ENCODE measurements at places on chromosomes 11 and 22.

GRCh38 chr11:65607614-65608426 lies 6.2 kb downstream of the MAP3K11 start:
- no peak for DNase-seq

- no peak for DNase-seq
These were observed 851.1 kb upstream of the RAG2 start for GRCh38 chr11:37449146-37449545.

GRCh38 chr11:2663506-2663905 lies 36.3 kb downstream of the KCNQ1OT1 start:
- DNase-seq, result no peak

GRCh38 chr11:97814325-97814959 lies 1206.3 kb upstream of the CNTN5 start:
- no peak for DNase-seq

- DNase-seq, result no peak
These were observed 63.0 kb upstream of the MYEOV start for GRCh38 chr11:69230856-69231425.

DNA sequence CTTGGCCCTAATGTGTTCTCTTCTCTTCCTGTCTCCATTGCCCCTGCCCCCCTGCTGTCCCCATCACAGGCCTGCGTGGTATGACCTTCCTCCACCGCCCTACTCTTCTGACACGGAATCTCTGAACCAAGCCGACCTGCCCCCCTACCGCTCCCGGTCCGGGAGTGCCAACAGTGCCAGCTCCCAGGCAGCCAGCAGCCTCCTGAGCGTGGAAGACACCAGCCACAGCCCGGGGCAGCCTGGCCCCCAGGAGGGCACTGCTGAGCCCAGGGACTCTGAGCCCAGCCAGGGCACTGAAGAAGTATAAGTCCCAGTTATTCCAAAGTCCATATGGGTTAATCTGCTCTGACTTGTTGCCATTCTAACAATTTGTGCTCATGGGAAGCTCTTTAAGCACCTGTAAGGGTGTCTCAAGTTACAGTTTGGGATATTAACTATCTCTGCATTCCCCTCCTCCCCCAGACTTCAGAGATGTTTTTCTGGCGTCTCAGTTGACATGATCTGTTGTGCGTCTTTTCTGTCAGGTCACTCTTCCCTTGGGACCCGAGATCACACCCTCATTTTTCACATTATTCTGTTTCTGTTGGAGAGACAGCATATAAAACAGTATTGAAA lies 60.0 kb downstream of the COMMD9 start:
- no peak for DNase-seq

DNA sequence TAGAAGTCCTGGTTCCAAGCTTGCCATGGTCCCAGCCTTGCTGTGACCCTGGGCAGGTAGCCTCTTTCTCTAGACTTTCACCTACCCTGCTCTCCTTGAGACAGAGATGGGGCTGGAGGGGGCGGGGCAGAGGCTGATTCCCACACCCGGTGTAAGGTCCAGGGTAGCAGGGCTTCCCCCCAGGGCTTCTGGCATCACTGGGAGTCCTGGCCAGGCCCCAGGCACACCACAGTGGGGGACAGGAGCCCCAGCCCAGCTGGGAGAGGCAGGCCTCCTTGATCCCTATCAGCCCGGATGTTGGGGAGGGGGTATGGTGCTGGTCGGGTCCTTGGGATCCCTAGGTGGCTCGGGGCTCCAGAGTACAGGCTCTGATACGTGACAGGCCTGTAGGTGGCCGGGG lies 1.7 kb upstream of the NUDT8 start:
- DNase-seq, result no peak

GRCh38 chr22:46512683-46513082 lies 24.7 kb downstream of the CELSR1 start:
- DNase-seq, result no peak

GRCh38 chr11:46327829-46328228 lies 19.4 kb upstream of the DGKZ start:
- DNase-seq, result no peak

GRCh38 chr11:12008790-12009616 lies 577 bp upstream of the DKK3 start:
- DNase-seq, result no peak

GRCh38 chr11:47327025-47327424 lies 25.5 kb downstream of the MYBPC3 start:
- DNase-seq, result no peak

- no peak for DNase-seq
These were observed 48.0 kb downstream of the IGLL5 start for GRCh38 chr22:22935546-22936157.

DNA sequence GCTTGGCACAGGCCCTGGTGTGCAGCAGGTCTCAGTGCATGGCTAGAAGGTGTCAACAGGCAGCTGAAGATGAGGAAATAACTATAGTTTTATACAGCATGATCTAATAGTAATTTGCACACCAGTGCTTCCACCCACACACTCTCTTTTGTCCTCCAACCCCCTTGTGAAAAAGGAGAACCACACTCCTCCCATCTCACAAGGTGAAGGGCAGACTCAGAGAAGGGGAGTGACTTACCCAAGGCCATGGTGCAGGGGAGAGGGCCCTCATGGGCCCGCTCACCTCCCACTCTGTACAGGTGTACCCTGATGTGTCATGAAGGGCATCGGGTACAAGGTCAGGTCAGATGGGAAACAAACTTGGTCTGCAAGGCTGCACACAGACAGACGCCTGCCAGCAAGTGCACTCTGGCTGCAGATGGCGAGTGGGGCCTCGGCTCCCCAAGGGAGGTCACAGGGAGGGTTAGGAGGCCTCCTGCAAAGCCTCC lies 53.4 kb downstream of the DGCR2 start:
- no peak for DNase-seq

DNA sequence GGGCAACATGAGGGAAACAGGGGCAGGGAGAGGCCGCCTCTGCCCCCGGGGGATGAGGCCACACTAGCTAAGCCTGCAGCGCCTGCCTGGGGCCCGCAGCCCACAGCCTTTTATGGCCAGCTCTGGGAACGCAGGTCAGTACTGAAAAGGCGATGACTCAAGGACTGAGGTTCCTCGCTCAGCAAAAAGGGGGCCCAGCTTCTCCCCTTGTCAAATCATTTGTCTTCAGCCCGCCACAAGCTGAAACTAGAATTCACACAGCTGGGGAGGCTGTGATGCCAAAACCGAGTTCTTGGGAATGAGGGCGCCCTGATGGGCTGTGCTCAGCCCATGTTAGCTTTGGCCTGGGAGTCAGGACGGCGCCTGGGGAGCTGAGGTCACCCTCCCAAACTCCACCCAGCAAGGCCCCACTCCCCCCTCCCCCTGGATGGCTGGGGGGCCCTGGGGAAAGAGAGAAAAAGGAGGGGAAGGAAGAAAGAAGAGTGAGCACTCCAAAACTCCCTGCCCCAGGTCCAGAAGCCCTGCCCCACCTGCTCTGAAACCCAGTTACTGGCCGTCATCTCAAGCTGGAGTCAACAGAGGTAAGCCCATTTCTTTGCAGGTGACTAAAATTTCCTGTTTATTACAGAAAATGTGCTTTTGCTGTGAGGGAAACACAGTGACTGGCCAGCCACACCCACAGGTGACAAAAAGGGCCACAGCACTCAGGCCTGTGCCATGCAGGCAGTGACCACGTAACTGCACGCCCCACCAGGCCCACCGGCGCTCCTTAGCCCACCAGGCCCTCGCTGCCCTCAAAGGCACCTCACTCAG lies 13.7 kb downstream of the EHD1 start:
- no peak for DNase-seq

GRCh38 chr11:117621226-117621625 lies 175.8 kb downstream of the DSCAML1 start:
- DNase-seq, result no peak

DNA sequence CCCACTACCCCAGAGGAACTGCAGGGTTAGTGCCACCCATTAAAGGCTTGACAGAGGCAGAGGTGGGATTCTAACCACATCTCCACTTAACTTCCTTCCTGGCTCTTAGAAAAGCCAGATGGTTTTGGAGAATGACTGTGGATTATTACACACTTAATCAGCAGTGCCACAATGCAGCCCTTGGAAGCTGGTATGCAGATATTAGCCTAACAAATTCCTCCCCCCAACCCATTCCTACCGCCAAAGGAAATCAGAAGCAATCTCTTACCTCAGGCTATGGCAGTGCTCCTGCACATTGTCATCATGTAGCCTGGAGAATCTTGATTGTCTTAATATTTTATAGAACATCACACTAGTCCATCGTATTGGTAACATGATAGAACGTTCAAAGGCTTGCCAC lies 23.2 kb upstream of the NRGN start:
- DNase-seq, result no peak

- no peak for DNase-seq
These were observed 65.2 kb downstream of the CD82 start for GRCh38 chr11:44630511-44631210.

DNA sequence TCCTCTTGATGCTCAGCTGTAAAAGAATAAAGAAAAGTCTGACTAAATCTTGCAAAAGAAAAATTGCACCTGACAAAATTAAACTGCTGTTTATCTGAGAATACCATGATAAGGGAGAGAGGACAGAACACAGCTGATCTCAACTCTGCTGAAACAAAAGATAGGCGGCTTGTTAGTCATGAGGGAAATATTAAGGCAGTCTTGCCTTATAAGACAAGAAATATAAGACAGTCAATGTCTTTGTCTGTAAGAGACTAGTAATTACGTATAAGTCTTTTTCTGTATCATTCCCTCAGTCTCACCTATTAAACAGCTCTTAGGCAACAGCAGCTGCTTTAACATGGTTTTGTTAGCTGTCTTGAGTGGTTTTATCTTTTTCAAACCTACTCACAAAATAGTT lies 296.6 kb downstream of the LUZP2 start:
- DNase-seq, result no peak

- DNase-seq, result no peak
These were observed 101.5 kb downstream of the PLEKHA7 start for GRCh38 chr11:16912692-16913111.

DNA sequence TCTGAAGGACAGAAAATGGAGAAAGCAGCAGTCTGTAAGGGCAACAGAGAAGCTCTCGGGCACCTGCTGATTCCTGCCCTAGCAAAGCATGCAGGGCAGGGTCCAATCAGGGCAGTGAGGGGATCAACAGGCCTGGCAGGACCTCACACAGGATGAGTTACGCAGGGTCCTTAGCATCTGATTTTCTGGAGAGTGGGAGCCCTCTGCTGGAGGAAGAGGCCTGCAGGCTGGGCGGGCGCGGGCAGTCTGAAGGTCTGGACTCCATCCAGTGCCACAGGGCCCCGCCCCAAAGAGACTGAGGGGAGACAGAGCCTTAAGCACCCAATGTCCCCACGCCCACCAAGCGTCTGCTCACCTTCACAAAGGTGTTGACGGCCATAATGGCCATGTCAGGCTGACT lies 28.9 kb downstream of the AP1B1 start:
- peak; percentile 9 for DNase-seq

- no peak for DNase-seq
These were observed 259.8 kb upstream of the BLID start for GRCh38 chr11:122375687-122376399.

DNA sequence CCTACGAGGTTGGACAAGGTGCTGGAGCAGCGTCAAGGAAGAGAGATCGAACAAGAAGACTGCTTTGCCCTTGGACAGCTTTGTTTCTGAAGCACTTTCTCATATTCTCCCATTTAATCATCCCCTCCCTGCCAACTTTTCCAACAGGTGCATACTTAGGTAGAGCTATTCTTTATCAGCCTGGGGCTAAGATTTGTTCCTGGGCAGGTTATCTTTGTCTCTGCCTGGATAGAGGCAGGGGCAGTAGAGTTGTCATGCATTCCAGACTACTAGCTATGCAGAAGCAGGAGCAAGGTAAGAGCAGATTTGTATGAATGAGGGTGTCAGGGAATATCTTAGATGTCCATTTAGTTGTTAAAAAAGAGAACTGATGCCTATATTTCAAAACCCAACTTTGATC lies 82.3 kb downstream of the PTPRJ start:
- no peak for DNase-seq

- no peak for DNase-seq
These were observed 20.5 kb upstream of the CELSR1 start for GRCh38 chr22:46557736-46558480.

DNA sequence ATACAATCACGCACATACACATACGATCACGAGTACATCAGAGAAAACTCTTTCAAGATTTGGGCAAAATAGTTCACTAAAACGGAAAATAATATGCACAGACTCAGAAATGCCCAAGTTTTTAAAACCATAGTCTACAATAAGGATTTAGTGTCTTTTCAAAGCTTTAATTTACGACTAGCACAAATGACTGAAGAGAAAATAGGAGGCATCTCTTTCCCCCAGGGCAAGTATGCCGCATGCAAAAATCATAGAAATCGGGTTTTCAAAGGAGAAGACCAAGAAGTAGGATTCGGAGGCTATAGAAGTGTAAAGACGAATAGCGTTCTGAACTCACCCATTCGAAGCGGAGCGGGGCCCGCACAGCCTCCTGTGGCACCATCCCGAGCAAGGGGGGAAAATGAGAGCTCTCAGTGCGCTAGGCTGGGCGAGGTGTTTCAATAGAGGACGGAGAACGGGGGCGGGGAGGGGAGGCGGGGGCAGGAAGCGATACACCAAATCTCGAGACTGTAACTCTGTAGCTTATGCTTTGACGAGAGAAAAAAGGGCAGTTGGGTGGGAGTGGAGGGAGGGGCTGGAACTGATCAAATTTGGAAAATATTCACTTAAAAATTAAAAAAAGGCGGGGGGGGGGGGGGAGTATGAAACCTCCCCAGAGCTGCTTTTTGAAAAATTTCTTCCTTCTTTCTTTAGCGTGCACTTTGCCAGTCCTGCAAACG lies 15.8 kb downstream of the BLID start:
- peak; percentile 37 for DNase-seq

DNA sequence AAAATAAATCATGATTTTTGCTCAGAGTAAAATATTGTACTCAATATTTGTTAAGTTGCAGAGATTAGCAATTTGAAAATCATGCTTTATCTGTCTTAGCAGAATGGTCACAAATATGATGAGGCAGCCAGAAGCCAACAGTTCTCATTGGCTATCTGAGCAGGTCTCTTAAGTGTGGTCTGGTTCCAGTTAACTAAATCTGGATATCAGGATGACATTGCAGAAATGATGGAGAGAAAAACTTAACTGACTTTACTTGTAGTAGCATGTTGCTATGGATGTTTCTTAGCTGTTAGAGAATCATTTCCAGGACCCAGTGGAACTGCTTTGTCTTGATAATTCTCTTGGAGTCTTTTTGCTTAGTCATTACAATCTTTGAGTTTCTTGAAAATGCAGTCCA lies 1070.3 kb downstream of the JRKL start:
- DNase-seq, result no peak
